ENCODE measurements at places on chromosomes 13 and 19.

- no peak for DNase-seq
Measured at GRCh38 chr19:58516246-58516836, 3.3 kb downstream of the ZBTB45 start.

GRCh38 chr13:102901615-102902305 lies 55.9 kb downstream of the ERCC5 start:
- DNase-seq, result no peak

DNA sequence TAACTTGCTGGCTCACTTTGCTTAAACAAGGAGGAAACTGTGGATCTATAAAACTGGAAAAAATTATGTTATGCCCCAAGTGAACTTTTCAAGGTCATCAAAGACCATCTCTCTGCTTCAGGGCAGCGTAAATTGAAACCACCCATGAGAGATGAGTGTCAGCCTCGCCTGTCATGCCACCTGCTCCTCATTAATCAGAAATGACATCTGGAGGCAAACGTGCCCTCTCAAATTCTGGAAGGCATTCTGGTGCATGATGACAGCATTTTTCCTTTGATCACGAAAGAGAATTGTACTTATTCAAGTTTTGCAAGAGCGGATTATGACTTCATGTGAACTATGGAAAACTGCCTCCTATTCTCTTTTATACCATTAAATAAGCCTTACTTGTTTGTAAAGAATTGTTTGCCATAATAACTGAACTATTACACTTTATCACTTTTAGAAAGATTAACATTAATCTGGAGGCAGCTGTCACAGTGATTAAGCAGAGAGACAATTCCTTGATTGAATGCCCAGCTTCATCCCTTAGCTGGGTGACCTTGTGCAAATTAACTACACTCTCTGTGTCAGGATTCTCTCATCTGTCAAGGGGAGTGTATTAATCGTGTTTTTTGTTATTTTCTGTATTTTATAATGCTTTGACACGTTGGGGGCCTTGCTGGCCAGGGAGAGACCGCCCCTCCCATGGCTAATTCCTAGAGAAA lies 17.0 kb upstream of the SACS start:
- no peak for DNase-seq

GRCh38 chr13:108034909-108035410 lies 180.4 kb downstream of the LIG4 start:
- DNase-seq, result no peak

DNA sequence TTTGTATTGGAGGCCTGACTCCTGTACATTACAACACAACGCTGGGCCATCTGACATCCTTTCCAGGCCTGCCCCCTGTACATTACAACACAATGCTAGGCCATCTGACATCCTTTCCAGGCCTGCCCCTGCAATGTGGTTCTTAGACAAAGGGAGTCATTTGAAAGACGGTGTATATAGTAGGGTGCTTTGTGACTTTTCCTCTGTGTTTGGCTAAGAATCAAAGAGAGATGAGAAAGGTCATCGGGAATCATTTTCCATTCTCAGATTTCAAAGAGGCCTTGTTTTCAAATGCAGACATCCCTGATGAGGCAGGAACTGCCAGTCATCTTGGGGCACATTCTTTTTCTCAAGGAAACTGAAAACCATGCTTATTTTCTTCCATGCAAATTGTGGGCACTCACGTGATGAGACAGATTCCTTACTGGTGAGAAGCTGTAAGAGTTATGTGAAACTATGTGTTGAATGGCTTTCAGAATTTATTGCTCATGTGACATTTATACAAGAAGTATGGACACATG lies 551.6 kb downstream of the MYO16 start:
- no peak for DNase-seq

DNA sequence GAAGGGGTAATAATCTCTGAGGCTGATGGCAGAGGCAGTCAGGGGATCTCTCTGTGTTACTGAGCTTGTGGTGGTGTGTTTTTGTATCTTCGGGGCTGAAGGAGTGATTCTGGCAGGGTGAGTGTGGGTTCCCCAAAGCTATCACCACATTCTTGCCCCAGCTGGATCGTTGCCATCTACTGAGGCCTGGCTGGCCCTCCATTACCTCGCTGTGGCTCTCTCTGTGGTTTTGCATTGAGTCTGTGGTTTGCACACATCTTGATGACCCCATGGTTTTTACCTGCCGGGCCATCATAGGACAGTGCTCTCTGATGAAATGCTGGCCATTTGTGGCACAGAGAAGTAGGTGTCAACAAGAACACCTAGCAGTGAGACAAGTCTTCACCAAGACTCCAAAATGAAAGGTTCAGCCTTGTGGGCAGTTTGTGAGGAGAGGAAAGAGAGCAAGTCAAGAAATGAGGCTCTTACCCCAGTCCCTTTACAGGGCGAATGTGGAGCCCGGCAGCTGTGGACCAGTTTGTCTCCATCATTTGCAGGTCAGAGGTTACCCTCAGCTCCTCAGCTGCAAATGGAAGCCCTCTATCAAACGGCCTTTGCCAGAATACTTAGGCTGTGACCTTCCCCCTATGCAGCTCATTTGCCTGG lies 69.0 kb upstream of the NPAS1 start:
- DNase-seq, result no peak

DNA sequence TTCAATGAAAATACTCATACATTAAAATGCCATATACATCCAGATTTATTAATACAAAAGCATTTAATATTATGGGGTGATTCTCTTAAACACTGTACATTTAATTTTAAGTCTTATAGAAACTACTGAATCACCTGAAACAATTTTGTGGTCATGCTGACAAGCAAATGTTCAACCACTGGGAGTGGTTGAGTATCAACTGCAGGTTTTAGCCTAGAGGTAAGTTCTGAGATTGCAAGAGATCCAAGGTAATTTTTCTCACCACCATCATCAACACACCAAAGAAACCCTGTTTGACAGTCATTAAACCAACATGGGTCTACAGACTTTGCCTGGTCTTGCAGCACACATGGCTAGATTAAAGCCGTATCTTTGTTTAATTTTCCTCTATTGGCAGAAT lies 196.3 kb downstream of the LHFPL6 start:
- DNase-seq, result no peak

DNA sequence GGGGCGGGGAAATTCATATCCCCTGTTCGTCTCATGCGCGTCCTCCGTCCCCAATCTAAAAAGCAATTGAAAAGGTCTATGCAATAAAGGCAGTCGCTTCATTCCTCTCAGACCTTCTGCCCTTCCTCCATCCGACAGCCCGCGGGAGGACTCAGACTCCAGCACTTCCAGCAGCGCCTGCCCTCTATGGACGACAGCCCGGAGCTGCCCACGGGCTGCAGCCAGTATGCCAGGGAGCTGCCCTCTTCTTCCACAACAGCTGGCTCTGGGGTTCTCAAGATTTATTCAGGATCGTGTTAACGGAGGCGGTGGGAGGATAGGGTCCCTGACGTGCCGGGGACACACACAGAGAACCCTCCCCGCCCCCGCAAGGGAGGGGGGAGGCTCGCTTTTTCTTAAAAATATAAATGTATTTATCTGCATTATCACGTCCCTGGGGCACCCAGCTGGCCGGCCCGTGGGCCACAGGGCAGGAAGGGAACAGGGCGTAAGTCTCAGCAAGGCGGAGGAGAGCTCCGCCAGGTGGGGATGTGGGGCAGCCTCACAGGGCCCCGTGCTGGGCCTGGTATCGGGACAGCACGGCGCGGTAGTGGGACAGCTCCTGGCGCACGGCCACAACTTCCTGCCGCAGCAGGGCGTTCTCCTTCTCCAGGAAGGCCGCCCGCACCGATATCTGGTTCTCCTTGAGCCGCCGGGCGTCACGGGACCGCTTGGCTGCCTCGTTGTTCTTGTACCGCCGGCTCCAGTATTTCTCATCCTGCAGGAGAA lies 6.7 kb downstream of the DBP start:
- DNase-seq, result no peak

- DNase-seq, result no peak
Measured at GRCh38 chr19:18153556-18154134, 682 bp downstream of the PIK3R2 start.
